ENCODE measurements at places on chromosomes 7 and 10. TPM values are rescaled to one million over a fixed set of nuclear protein-coding genes. Genes with fewer than 3 reads are reported as not detected.

CDHR1 gene
- 0.92 TPM for total RNA-seq

AGMO gene
- total RNA-seq = not detected

TMEM176B gene
- not detected for total RNA-seq

AGAP6 gene
- 13.9 TPM for total RNA-seq

KIAA1549 gene
- not detected for total RNA-seq

ZP3 gene
- 3.2 TPM for total RNA-seq

SOSTDC1 gene
- total RNA-seq = not detected

FGFBP3 gene
- total RNA-seq = 1.4 TPM

DNA sequence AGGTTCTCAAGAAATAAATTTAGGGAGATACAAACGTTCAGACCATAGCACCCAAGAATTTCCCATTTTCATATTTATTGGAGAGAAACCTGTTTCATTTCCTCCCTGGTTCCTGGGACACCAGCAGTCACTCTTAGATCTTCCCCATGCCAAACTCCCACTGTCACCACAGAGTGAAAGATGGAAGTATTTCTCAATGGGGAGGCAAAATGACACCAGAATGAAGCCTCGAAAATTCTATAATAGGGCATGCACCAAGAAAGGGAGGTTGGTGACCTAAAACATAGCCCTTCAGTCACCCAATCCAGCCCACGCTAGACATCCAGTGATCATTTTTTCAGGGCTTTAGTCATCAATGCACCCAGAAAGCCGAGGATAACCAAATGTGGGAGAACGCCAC, 148.1 kb upstream of the PLXDC2 start:
- no peaks in the 10 kb centered on the region for H3K27me3 ChIP-seq
- no peaks in the 10 kb centered on the region for H3K4me1 ChIP-seq
- no peak overlapping the region for H3K27ac ChIP-seq
- no peaks in the 10 kb centered on the region for H3K36me3 ChIP-seq
- no peak overlapping the region for H3K4me3 ChIP-seq
- no peak for DNase-seq

DNA sequence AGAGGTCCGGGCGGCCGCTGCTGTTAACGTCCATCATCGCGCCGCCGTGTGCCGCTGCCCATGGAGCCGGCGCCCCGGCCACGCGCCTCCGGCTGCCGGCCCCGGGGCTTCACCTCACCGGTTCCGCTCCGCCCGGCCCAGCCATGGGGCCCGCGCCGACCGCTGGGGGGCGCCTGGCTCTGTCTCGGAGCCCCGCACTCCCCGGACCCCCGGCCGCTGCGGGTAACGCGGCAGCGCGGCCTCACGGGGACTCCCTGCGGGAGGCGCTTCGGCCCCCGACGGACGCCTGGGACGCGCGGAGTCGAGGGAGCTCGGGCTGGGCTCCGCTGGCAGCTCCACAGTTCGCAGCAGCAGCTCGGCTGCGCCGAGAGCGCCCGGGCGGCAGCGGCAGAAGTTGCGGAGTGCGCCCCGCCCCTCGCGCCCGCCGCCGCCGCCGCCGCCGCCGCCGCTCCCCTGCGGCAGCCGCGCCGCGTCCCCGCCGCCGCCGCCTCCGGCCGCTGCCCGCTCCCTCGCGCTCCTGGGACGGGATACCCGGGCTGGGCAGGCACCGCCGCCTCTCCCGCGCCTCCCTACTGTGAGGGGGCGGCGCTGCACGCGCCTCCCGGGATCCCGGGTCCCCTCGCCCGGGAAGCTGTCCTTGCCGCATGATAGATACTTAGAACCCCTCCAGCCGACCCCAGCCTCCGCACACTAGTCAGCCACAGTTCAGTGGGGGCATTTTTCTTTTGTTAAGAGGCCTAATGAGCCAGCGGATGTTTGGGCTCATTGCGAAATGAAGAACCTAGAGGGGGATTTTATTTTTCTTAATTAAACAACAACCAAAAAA, at the start of gene HTR7:
Gene HTR7 (minus strand): TSS at position 405 of the 826 bp plus-strand sequence. CDS start 368 bp downstream, at position 37.
- H3K4me3 ChIP-seq = peak within 1 kb of the TSS; percentile 51
- H3K27me3 ChIP-seq = peaks cover 34% of the 10 kb centered on the region
- no peaks in the 10 kb centered on the region for H3K36me3 ChIP-seq
- peak; percentile 67 for DNase-seq
- peaks cover 15% of the 10 kb centered on the region for H3K4me1 ChIP-seq
- no peak within 1 kb of the TSS for H3K27ac ChIP-seq

- H3K4me1 ChIP-seq = peaks cover 28% of the 10 kb centered on the region
- H3K4me3 ChIP-seq = no peak overlapping the region
- peaks cover 24% of the 10 kb centered on the region for H3K36me3 ChIP-seq
- H3K27ac ChIP-seq = no peak overlapping the region
- no peaks in the 10 kb centered on the region for H3K27me3 ChIP-seq
Measured at GRCh38 chr7:99372275-99373090, 2.0 kb upstream of the ARPC1B start.

- no peaks in the 10 kb centered on the region for H3K27me3 ChIP-seq
- H3K4me1 ChIP-seq = no peaks in the 10 kb centered on the region
- H3K27ac ChIP-seq = no peak overlapping the region
- no peak overlapping the region for H3K4me3 ChIP-seq
- no peak for DNase-seq
- peaks cover 4% of the 10 kb centered on the region for H3K36me3 ChIP-seq
Measured at GRCh38 chr10:84401854-84402611, 73.6 kb downstream of the CCSER2 start.

DNA sequence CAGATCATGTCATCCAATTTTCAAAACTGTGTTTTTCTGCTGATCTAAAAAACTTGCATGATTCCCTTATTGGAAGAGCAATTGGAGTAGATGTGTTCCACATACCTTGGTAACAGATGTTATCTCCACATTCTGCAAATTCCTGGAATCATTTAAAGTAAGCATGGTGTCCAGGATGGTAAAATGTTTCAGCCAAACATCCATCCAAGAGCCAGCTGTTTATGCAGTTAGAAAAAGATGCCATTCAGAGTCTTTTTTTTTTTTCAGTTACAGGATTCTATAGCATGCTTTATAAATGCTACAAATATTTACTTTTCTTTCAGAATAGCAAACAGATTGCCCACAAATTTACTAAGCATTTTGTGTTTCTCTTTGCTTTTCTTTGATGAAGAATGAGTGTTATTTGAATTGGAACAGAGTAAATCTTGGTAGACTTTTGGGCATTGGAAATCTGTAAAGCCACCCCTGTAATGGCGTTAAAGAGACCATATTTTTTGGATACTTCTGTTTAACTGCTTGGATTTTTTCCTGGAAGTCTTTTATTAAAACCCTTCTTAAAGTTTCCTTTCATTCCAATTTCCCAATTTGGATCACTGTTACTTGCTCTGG, 149.8 kb downstream of the GNAT3 start:
- no peaks in the 10 kb centered on the region for H3K27me3 ChIP-seq
- H3K4me1 ChIP-seq = no peaks in the 10 kb centered on the region
- no peak overlapping the region for H3K27ac ChIP-seq
- no peak overlapping the region for H3K4me3 ChIP-seq

GRCh38 chr7:142785841-142786250, 15.1 kb downstream of the PRSS2 start:
- no peaks in the 10 kb centered on the region for H3K27me3 ChIP-seq
- H3K36me3 ChIP-seq = peaks cover 29% of the 10 kb centered on the region
- H3K4me3 ChIP-seq = peak overlapping the region; percentile 91
- peaks cover 16% of the 10 kb centered on the region for H3K4me1 ChIP-seq
- peak; percentile 89 for DNase-seq
- peak overlapping the region; percentile 99 for H3K27ac ChIP-seq

- H3K4me3 ChIP-seq = no peak overlapping the region
- H3K27me3 ChIP-seq = no peaks in the 10 kb centered on the region
- no peak overlapping the region for H3K27ac ChIP-seq
- no peaks in the 10 kb centered on the region for H3K4me1 ChIP-seq
- DNase-seq = no peak
Measured at GRCh38 chr7:40356871-40357709, 222.3 kb downstream of the SUGCT start.

GRCh38 chr7:18337048-18337809, 158.3 kb upstream of the HDAC9 start:
- H3K4me1 ChIP-seq = no peaks in the 10 kb centered on the region
- H3K27me3 ChIP-seq = no peaks in the 10 kb centered on the region
- no peak for DNase-seq
- no peaks in the 10 kb centered on the region for H3K36me3 ChIP-seq
- H3K27ac ChIP-seq = no peak overlapping the region

- DNase-seq = no peak
- no peak overlapping the region for H3K4me3 ChIP-seq
- H3K27ac ChIP-seq = no peak overlapping the region
- H3K4me1 ChIP-seq = no peaks in the 10 kb centered on the region
Measured at GRCh38 chr7:78080811-78081210, 282.2 kb downstream of the PHTF2 start.

GRCh38 chr10:75525067-75525466, 93.6 kb downstream of the LRMDA start:
- DNase-seq = no peak

DNA sequence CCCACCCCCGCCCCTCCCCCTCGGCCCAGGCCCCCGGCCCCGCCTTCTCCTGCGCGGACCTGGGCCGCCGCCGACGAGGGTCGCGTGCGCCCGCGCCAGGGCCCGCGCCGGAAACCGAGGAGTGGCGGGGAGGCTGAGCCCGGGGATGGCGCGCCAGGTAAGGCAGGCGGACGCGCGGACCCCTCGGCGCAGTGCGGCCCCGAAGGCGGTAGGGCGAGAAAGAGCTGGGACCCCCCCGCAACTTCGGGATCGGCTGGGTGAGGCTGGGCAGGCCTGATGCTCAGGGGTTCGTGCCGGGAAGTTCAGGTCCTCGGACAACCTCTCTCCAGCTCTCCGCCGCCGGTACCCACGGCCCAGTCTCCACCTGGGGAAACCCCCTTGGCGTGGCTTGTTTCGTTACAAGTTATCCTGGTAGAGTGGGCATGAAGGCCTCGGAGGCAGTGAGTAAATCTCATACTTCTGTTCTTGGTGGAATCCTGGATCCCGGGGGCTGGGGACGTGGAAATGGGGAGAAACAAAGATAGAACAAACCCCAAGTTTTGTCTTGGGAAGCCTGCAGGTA, 58.4 kb downstream of the ZNF467 start:
- H3K4me3 ChIP-seq = peak overlapping the region; percentile 68
- DNase-seq = peak; percentile 26
- H3K27ac ChIP-seq = peak overlapping the region; percentile 74
- peaks cover 29% of the 10 kb centered on the region for H3K4me1 ChIP-seq
- H3K36me3 ChIP-seq = peaks cover 3% of the 10 kb centered on the region

- peaks cover 10% of the 10 kb centered on the region for H3K4me1 ChIP-seq
- no peak overlapping the region for H3K27ac ChIP-seq
- H3K36me3 ChIP-seq = peaks cover 14% of the 10 kb centered on the region
- H3K4me3 ChIP-seq = no peak overlapping the region
Measured at GRCh38 chr7:135964274-135964673, 12.9 kb downstream of the MTPN start.

DNA sequence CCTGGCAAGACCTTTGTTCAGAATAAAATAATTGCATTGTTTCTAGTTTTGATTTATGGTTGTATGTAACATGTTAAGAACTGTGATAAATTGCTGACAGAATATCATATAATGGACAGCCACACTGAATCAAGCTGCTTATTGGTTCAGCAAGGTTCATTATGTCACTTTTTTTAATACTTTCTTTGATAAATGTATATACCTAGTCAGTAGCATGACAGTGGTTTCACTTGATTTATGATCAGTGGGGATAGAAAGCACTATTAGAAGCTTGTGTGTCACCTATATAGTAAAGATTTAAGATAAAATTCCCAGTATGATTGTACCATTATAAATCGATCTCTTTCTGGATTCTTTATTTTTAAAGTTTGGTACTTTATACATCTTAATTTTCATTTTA, 4.5 kb downstream of the BUB3 start:
- peaks cover 32% of the 10 kb centered on the region for H3K4me1 ChIP-seq
- no peak overlapping the region for H3K27ac ChIP-seq
- H3K4me3 ChIP-seq = no peak overlapping the region
- H3K27me3 ChIP-seq = no peaks in the 10 kb centered on the region
- DNase-seq = no peak

- no peaks in the 10 kb centered on the region for H3K4me1 ChIP-seq
- H3K36me3 ChIP-seq = no peaks in the 10 kb centered on the region
- H3K27ac ChIP-seq = no peak within 1 kb of the TSS
- H3K4me3 ChIP-seq = no peak within 1 kb of the TSS
- peaks cover 24% of the 10 kb centered on the region for H3K27me3 ChIP-seq
Measured at GRCh38 chr10:70672165-70673042, at the start of gene ADAMTS14. Gene ADAMTS14, plus strand, starts transcription at chr10:70672506. Its CDS starts 297 bp downstream, at chr10:70672803.

- DNase-seq = no peak
- no peaks in the 10 kb centered on the region for H3K36me3 ChIP-seq
- H3K4me1 ChIP-seq = no peaks in the 10 kb centered on the region
- H3K27ac ChIP-seq = no peak overlapping the region
- no peaks in the 10 kb centered on the region for H3K27me3 ChIP-seq
Measured at GRCh38 chr10:74652664-74653063, 173.7 kb upstream of the KAT6B start.

- H3K4me3 ChIP-seq = no peak overlapping the region
- no peak for DNase-seq
- H3K27ac ChIP-seq = no peak overlapping the region
- no peaks in the 10 kb centered on the region for H3K27me3 ChIP-seq
- H3K4me1 ChIP-seq = no peaks in the 10 kb centered on the region
- no peaks in the 10 kb centered on the region for H3K36me3 ChIP-seq
Measured at GRCh38 chr10:130336617-130337304, 200.6 kb downstream of the GLRX3 start.

- no peak overlapping the region for H3K27ac ChIP-seq
- no peaks in the 10 kb centered on the region for H3K4me1 ChIP-seq
- H3K36me3 ChIP-seq = no peaks in the 10 kb centered on the region
- no peak for DNase-seq
- H3K27me3 ChIP-seq = no peaks in the 10 kb centered on the region
Measured at GRCh38 chr7:85046534-85046933, 140.3 kb downstream of the SEMA3D start.

- H3K4me1 ChIP-seq = peaks cover 4% of the 10 kb centered on the region
- no peak for DNase-seq
- H3K4me3 ChIP-seq = no peak overlapping the region
Measured at GRCh38 chr10:11617233-11617632, 5.8 kb upstream of the USP6NL start.

DNA sequence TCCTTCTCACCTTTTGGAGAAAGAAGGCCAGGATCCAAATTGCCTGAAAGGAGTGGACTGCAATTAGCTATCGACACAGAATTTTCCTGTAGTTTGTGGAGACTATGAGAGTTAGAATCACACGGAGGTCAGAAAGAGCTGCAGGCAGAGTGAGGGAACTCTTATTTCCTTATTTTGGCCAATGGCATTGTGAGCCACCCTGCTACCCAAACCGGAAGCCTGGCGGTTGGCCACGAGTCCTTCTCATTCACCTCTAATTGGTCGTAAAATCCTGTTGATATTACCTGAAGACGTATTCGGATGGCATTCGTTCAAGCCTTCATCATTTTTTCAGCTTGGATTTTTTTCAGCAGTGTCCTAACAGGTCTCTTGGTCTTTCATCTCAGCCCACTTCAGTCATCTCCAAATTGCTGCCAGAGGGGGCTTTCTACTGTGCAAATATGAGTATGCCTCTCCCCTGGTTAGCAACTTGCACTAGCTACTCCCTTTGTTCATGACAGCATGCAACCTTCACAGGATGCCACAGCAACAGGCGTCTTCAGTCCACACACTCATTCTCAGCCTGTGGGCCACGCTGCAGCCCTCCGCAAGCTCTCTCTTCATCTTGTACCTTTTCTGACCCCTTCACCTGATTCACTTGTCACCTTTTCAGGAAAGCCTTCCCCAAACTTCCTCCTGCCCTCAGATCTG, 66.9 kb downstream of the GATA3 start:
- DNase-seq = no peak
- H3K27ac ChIP-seq = no peak overlapping the region
- H3K4me3 ChIP-seq = no peak overlapping the region
- H3K36me3 ChIP-seq = no peaks in the 10 kb centered on the region
- H3K4me1 ChIP-seq = no peaks in the 10 kb centered on the region

All from CD4-positive, alpha-beta T cell (primary cell).